BE2C (cell line): ENCODE measurements at places on chromosomes 5 and 9.

GRCh38 chr5:31091501-31091900 lies 102.0 kb upstream of the CDH6 start:
- no peak for DNase-seq

DNA sequence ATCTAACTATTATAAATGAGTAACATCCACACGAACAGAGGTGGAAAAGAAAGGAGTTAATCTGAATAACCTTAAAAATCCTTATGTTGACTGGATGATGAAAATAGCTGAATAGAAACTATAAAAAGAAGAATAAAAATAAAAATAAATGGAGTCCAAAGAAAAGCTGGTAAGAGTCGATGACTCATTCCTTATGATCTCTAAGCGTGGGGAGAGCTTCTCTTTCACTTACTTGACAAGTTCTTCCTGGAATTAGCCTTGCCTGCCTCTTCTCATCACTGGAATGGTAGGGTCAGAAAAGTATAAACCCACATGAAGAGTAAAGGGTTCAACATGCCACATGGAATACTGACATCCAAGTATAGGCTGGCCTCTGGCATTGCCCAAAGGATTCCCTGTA lies 477.0 kb upstream of the RGMB start:
- DNase-seq = no peak

GRCh38 chr9:86322973-86323644 lies 31.1 kb downstream of the TUT7 start:
- DNase-seq = no peak

- no peak for DNase-seq
These were observed 150.1 kb downstream of the BNC2 start for GRCh38 chr9:16720386-16720785.

- DNase-seq = no peak
These were observed 1.3 kb downstream of the DENND1A start for GRCh38 chr9:123928533-123929176.

- no peak for DNase-seq
These were observed 99.7 kb upstream of the MAN2A1 start for GRCh38 chr5:109589986-109590385.

GRCh38 chr9:136146126-136147037 lies 27.7 kb upstream of the TMEM250 start:
- no peak for DNase-seq

GRCh38 chr5:146781157-146781556 lies 97.4 kb downstream of the PPP2R2B start:
- DNase-seq = no peak

DNA sequence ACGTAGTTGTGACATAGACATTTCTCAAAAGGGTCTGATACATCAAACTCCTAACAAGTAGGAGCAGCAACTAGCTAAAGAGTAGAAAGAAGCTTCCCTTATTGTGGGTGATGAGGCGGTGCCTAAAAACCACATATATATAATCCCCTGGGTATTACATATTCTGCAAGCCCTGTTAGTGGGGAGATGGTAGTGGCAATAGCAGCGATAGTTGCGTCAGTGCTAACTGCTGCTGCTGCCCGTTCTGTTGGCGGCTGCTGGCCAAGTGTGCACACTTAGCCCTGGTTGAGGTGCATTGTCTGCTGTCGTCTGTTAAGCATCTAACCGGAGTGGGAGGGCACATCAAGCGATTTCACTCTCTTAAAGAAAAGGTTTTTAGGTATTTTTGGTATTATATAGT lies 35.8 kb downstream of the VLDLR start:
- DNase-seq = no peak

DNA sequence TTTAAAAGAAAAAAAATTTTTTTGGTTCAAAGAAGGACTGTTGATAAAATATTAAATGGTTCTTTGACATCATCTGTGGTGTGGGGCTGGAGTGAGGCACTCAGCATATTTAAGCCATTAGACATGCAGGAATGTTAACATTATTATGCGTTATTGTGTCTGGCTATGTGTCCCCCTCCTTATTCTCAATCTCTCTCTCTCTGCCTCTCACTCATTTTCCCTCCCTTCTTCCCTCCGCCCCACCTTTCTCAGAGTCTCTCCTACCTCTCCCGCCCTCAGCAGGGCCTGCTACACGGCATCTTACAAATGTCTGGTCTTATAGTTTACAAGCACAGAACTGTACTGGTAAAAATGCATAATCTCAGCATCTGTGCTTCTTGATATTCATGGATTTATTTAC lies 287.8 kb upstream of the TMEM161B start:
- DNase-seq = no peak
